H4 (cell line): ENCODE measurements at places on chromosomes 7 and 10. TPM values are rescaled to one million over a fixed set of nuclear protein-coding genes. Genes with fewer than 3 reads are reported as not detected.

DNA sequence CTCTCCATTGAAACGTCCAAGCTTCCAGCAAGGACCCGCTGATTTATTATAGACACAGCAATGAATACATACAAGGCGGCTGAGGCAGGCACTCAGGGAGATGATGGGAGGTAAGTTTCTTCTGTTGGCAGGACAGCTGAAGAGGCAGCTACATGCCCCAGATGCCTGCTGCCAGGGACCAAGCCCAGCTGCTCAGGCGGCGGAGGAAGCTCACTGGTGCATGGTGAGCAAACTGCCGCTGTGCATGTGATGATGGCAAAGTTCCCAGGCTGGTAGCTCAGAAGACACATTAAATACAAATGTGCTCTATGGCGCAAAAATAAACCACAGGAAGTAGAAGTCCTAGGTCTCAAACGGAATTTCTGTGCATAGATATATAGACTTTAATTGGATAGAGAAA lies 2.3 kb downstream of the DNTT start:
- DNase-seq, result peak; percentile 43

GRCh38 chr7:114160925-114161324 lies 242.1 kb upstream of the PPP1R3A start:
- DNase-seq, result no peak

DNA sequence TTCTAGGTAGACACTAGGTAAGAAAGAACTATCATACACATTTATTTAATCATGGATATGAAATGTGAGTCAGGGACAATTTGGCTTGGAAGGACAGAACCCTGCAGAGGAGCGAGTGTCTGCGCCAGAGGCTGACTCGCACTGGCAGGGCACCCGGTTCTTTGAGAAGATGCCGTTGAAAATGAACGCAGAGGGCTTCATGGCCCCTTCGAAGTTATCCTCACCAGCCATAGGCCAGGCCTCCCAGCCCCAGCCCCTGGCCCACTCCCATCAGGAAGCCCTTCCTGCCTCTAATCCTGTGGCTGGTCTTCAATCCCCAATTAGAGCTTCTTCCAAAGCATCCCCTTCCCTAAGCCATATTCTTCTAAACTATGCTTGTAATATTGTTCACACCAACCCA lies 239.8 kb downstream of the TCERG1L start:
- DNase-seq, result no peak

DNA sequence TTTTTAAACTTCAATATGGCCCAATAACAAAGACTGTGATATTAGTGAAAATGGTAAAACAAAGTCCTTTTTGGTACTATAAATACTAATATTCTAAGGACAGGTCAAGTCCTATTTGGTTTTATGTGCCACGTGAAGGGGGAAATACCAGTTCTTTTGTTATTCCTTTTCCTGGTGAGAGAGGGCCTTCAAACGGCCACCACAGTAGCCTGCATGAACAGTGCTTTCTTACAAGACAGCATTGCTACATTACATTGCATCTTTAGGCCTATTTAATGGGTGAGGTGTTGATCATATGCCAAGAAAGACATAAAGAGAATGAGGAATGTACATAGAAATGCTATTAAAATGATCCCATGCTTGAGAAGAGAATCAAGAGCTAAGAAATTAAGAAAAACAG lies 214.8 kb downstream of the LRRTM3 start:
- DNase-seq, result no peak

DNA sequence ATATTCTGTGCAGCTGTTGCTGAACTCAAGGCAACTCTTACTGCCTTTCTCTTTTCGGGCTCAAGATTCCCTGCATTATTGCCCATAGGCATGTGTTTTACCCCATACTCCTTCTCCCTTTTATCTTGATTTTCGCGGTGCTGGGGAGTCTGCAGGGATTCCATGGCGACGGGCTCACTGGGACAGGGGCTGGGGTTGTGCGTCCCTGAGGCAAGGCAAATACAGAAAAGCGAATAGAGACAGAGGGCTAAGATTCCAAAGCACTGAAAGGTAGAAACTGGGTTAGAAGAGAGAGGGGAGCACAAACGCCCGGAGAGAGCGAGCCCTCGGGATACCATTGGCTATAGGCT lies 519 bp upstream of the RPP38 start:
- no peak for DNase-seq

DNA sequence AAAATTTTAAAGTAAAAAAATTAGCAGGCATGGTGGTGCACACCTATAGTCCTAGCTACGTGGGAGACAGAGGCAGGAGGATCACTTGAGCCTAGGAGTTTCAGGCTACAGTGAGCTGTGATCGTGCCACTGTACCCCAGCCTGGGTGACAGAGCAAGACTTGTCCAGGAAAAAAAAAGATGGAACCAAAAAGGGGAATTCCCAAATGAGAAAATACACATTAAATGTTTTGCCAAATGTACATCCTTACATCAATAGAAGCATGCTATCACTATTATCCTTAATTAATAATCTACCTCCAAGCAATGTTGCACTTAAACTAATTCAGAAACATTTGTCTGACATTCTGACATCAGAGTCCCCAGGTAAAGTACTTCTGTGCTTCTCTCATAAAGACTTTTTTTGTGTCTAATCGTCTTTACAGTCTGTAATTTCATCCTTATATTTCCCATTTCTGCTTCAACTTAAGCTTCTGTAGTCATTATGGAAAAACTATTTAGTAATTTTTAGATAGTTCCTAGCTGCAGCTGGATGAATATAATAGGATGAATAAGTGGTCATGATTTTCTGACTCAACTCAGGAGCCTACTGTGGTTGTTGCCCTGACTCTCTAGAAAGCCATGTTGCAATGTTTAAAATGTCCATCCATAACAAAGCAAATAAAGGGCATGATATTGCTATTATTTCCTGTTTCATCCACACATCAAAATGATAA lies 57.7 kb downstream of the MYPN start:
- no peak for DNase-seq

DNA sequence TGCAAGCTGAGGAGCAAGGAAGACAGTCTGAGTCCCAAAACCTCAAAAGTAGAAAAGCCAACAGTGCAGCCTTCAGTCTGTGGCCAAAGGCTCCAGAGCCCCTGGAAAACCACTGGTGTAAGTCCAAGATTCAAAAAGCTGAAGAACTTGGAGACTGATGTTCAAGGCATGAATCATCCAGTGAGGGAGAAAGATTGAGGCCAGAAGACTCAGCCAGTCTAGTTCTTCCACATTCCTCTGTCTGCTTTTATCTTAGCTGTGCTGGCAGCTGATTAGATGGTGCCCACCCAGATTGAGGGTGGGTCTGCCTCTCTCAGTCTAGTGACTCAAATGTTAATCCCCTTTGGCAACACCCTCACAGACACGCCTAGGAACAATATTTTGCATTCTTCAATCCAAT lies 20.1 kb upstream of the MDFIC start:
- DNase-seq, result no peak

DNA sequence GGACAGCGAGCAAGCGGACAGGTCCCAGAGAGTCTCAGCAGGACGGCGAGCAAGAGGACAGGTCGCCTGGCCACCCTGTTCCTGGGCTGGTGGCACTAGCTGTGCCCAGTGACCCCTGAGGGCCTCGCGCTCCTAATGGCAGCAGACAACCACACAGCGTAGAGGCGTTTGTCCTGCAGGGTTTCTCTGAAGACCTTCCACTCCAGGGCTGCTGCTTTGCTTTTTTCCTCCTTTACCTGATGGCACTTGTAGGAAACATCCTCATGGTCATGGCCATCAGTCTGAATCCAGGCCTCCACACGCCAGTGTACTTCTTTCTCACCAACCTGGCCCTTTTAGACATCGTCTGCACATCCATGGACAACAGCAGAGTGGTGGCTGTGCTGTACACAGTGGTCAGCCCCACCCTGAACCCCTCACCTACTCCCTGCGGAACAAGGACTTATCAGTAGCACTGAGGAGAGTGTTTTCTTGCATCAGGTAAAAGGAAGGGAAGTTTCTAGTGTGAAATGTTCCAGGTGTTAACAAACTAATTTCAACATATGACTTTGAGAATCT lies 27.4 kb downstream of the SCART1 start:
- DNase-seq, result no peak

- no peak for DNase-seq
Observed at GRCh38 chr10:78248651-78249464, 215.2 kb downstream of the RPS24 start.

GIMAP5 gene
- 0.12 and 1.2 TPM in 2 replicates for total RNA-seq

NDUFB8 gene
- total RNA-seq, result 184 and 195 TPM in 2 replicates

C10orf71 gene
- total RNA-seq, result not detected in 2 replicates

TMEM236 gene
- 0.04 TPM in 1 of 2 replicates, not detected in the other for total RNA-seq

MMD2 gene
- not detected in 2 replicates for total RNA-seq

ICA1 gene
- total RNA-seq, result 2.6 and 6.4 TPM in 2 replicates

ZNF777 gene
- total RNA-seq, result 3.8 and 6.1 TPM in 2 replicates
